ENCODE measurements at places on chromosomes 16 and 17.

GRCh38 chr16:54171626-54172537, 114.7 kb downstream of the IRX3 start:
- no peak for DNase-seq

- DNase-seq = no peak
Observed at GRCh38 chr17:70523426-70523825, 354.1 kb downstream of the KCNJ2 start.

DNA sequence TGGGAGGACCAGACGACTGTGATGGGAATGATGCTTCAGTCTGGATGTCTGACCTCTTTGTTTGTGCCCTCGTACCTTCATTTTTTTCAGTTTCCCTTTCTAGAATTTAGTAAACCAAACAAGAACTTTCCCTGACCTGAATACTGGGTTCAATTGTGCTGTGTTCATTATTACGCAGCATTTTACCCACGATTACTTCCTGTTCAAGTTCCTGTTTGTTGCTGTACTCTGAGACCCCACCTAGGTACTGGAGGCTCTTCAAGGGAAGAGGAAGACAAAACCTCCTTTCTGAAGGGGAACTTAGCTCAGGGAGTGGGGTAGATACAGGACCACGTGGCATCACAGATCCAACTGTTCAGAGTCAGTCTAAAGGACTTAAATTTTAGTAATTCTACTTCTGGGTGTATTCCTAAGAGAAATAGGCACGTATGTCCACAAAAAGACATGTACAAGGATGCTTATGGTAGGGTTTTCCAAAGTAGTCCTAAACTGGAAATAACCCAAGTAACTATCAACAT, 9.2 kb upstream of the PRKCB start:
- no peak for DNase-seq

- no peak for DNase-seq
Observed at GRCh38 chr17:73600103-73600871, 44.0 kb downstream of the SDK2 start.

DNA sequence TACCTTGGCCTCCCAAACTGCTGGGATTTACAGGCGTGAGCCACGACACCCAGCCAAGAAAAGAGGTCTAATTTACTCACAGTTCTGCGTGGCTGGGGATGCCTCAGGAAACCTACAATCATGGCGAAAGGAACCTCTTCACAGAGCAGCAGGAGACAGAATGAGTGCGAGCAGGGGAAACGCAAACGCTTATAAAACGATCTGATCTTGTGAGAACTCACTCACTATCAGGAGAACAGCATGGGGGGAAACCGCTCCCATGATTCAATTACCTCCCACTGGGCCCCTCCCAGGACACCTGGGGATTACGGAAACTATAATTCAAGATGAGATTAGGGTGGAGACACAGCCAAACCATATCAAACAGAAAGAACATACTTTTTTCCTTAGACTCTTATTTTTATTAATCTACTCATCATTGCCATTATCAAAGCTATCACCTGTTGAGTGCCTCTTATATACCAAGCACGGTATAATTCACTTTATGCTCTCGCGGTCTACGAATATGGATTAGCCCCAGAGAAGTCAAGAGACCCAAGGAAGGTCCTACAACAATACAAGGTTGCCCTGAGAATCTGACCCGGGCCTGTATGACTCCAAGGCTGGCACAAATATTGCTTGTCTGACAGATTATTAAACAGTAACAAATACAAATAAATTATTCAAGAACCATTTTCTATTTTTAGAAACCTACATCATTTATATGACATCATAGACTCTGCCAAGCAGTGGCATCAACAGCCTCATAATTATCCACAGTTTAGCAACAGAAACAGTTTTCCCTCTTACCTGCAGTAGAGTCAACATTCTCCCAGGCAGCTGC, 2.4 kb downstream of the POLR3K start:
- DNase-seq = no peak

GRCh38 chr16:57137043-57137442, 44.7 kb downstream of the CPNE2 start:
- DNase-seq = no peak

GRCh38 chr16:79328402-79329165, 272.0 kb downstream of the MAF start:
- DNase-seq = no peak

DNA sequence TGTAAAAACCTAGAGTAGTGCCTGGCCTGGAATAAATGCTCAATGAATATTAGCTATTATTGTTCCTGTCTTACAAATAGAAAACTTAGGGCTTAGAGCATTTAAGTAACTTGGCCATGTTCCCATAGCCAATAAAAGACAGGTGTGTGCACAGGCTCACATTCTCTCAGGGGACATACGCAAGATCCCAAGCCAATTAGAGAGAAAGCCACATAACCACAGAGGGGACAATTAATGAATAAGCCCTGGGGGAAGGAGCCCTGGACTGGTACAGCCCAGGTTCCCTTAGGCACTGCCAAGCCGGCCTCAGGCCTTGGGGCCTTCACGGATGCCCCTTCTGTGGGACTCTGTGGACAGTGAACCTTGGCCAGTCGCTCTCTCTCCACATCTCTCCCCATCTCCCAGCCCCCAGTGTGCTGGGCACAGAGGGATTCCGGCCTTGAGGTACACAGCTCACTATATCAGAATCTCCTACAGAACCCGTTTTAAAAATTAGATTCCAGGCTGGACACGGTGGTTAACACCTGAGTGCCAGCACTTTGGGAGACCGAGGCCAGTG, 27.3 kb upstream of the ABCC12 start:
- DNase-seq = no peak

GRCh38 chr16:4505356-4506147, 29.4 kb downstream of the HMOX2 start:
- peak; percentile 64 for DNase-seq

DNA sequence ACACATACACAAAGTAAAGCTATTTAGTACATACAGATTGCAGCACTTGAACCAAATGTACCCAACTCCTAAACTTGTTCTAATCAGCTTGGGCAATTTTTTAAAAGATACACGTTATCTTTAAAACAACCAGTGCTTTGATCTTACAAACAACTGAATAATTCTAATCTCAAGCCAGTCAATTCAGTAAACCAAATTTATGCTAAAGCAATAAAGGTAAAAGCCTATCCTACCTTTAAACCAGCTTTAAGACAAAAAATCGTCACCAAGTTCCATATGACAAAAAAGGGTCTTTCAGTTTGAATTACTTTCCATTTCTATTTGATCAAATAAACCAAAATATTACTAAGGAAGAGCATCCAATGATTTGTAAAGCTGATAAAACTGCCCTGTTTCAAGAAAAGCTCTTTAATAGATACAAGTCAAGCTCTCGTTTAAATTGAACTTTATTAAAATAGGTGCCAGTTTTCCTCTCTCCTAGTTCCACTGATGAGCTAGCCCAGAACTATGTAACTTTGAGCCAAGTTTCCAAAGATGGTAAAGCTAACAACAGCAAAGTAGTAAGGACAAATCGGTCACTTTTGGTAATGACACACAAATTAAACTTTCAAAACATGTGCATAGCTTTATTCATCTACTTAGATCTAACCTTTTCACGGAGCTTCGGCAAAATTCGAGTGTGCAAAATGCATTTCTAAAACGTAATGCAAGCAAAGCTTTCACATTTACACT, 10.2 kb downstream of the CRYBA1 start:
- DNase-seq = no peak

- no peak for DNase-seq
Observed at GRCh38 chr17:82324566-82325285, 7.3 kb upstream of the CD7 start.

DNA sequence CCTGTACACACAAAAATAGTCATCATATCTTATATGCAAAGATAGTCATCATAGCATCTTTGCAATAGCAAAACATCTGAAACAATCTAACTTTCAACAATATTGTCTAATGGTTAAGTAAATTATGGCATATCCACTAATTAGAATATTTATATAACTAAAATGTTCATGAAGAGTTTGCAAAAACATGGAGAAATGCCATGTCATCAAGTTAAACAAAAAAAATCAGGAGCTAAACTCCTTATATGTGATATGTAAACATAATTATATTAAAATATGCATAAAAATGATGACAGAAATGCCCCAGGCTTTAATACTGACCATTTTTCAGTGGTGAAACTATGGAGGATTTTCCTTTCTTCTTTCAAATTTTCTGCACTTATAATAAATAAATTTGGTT, 22.3 kb upstream of the XYLT1 start:
- DNase-seq = no peak

DNA sequence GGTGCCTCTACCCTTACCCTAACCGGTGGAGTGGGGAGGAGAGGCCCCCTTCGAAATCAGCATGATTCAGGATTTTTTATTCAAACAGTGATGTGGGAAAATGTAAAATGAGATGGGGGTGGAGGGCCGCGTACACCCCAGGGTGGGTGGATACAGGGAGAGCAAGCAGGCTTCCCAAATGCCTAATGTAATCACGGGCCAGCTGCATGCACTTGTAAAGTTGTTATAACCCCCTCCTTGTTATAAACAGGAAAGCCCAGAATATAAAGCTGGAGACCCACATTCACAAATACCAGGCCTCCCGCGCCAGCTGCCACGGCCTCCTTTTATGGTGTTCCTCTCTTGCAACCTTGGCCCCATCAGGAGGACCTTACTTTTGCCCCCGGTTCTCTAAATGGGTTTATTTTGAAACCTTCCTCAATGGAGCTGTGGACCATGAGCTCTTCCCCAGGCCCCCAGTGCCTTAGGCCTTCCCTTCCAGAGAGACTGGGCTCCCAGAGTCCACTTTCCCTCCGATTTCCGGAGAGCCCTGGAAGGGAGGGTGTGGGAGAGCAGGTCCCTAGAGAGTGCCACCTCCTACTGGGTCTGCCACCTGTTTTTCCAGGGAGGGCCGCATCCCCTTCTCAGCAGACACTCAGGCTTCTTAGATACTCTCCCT, 906 bp upstream of the FOXL1 start:
- DNase-seq = no peak

- no peak for DNase-seq
Observed at GRCh38 chr17:82014432-82014831, 8.2 kb downstream of the CENPX start.

- DNase-seq = no peak
Observed at GRCh38 chr16:11361701-11362451, 16.6 kb downstream of the RMI2 start.

DNA sequence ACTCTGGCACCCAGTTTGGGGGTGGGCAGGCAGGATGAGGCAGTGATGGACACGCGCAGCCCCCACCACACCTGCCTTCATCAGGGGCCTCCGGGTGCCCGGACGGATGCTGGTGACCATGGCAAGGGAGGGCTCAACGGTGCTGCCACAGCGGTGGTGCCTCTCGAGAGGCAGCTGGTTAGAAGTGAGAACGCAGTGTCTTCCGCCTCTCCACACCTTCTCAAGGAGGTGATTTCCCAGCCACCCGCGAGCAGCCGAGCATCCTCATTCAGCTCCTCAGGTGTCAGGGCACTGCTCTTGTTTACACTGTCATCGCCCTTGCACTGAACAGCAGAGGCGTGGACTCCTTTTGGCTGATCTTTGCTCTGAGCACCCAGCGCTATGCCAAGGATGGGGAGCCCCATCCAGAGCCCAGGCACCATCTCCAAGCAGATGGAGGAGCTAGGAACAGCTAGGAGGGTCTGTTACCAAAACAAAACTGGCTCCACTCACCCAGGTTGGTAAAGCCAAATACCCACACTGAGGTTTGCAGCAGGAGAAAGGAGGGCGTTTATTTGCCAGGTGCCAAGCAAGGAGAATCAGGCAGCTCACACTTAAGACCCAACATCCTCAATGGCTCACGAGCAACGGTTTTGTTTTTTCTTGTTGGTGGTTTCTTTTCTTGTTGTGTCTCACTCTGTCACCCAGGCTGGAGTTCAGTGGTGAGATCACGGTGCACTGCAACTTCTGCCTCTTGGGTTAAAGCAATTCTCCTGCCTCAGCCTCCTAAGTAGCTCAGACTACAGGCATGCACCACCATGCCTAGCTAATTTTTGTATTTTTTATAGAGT, 174.3 kb upstream of the TNRC6C start:
- peak; percentile 29 for DNase-seq

DNA sequence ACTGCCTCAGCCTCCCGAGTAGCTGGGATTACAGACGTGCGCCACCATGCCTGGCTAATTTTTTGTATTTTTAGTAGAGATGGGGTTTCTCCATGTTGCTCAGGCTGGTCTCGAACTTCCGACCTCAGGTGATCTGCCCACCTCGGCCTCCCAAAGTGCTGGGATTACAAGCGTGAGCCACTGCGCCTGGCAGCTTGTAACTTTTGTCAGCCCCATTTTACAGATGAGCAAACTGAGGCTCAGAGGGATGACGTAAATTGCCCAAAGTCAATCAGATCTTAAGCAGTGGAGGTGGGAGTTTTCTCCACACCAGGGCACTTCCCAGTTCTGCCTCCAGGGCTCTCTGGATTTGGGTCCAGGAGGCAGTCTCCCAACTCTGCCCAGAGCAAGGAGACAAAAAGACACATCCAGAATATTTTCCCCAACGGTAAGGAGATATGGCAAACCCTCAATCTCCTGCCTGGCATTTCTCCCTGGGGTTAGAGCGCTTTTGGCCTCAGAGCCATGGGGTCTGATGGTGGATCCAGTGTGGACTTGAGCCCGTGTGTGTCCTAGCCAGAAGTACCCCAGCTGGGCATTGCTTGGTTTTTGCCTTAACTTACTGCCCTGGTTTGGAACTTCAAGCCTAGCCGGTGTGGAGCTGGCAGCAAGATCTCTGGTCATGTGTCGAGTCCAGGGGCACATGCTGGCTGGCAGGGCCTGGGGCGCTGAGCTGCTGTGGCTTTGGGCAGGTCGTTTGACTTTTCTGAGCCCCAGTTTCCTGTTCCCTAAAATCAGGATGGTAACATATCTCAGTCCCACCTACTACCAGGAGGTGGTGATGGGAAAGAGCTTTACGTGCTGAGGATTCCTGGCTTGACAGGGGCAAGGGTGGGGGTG, 3.4 kb downstream of the ADAM11 start:
- no peak for DNase-seq

DNA sequence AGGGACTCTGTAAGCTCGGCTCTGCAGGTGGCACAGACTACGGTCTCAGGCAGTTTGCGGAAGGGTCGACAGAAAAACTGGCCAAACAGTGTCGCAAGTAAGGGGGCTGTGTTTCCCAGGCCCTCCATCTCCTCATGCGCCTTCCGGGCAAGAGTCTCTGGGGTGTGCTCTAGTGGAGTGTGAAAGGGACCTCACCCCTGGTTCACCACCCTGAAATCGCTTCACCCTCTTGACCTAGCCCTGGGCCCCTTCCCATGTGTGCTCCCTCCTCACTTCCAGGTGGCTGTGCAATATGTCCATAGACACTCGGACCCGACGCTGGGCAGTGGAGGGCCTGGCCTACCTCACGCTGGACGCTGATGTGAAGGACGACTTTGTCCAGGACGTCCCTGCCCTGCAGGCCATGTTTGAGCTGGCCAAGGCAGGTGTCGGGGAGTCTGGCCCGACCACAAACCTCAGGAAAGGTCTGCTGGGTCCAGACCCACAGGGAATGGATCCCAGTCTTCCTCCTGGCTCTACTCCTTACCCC, 22.3 kb downstream of the UNC45B start:
- DNase-seq = no peak

- DNase-seq = no peak
Observed at GRCh38 chr17:76318586-76318985, 10.5 kb upstream of the QRICH2 start.

GRCh38 chr17:28675490-28675889, 13.5 kb downstream of the SUPT6H start:
- no peak for DNase-seq

All from stimulated activated CD4-positive, alpha-beta T cell treated with anti-CD3 and anti-CD28 coated beads, TNF-alpha, amount 100 ng/mL, for 24 hours (primary cell).